8988T (cell line): ENCODE measurements at places on chromosomes 11 and 22.

- no peak for DNase-seq
These were observed 778.4 kb upstream of the FAT3 start for GRCh38 chr11:91446267-91446666.

DNA sequence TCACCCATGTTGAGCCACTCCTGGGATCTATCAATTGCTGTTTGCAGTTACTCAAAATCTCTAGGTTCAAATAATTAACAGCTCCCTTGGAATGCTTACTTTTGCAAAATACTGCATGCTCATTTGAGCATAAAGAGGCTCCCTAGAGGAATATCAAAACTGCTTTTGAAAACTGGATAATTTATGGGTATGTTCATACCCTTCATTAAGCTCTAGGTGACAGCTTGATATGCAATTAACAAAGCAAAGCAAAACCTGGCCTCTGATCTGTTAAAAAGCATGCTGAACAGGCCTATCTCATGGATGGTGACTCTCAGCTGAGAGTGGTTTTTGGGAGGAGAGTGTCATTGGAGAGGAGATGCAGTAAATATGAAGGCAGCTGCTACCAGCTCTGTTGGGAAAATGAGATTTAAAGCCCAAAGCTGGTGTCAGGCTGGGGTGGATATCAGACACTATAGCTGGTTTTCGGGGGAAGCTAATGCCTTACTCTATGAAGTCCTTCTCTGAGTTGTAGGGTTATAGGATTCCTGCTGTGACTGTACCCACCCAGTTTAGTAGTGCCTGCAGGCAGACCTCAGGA lies 110.9 kb downstream of the RASSF10 start:
- DNase-seq, result no peak

GRCh38 chr11:75158696-75159150 lies 7.8 kb downstream of the SLCO2B1 start:
- DNase-seq, result no peak

DNA sequence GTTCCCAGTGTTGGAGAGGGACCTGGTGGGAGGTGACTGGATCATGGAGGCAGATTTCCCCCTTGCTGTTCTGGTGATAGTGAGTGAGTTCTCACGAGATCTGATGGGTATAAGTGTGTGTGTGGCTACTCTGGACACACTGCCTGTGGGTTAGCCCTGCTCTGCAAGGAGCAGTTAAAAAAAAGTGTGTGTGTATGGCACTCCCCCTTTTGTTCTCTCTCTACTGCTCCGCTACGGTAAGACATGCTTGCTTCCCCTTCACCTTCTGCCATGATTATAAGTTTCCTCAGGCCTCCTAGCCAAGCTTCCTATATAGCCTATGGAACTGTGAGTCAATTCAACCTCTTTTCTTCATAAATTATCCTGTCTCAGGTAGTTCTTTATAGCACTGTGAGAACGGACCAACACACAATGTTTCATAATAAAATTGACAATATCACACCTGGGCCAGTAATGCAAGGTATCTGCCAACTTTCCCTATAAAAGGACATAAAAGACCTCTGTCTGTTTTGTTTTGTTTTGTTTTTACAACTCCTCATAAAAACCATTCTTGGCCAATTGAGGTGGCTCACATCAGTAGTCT lies 20.2 kb downstream of the CLTCL1 start:
- DNase-seq, result no peak

DNA sequence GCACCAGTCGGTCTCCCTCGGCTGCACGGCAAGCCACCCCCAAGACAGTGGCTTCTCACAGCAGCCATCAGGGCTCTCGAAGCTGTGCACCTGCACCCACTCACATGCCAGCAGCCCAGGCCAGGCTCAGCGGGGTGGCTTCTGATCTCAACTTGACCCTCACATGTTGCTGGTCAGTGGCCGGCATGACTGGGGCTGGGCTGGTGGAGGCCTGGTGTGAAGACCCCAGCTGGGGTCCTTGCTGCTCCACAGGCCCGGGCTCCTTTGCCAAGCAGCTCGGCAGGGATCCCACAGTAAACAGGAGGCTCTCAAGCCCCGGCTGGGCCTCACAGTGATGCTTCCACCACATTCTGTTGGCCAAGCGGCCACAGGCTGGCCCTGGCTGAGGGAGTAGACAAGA lies 128.2 kb downstream of the BRD1 start:
- no peak for DNase-seq

DNA sequence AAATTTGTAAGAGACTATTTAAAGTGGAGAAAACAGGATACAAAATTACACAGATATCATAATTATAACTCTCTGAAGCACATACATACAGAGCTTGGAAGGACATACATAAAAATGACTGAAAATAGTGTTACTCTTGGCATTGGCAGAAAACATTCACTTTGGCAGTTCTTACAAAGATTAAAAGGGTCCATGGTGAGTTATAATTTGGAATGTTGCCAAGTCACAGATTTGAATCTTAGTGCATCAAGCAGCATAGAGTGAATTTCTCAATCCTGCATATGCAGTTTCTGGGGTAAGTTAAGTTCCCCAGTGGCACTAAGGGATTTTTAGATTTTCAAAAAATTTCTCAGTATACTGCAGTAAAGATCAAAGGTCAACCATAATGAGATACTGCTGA lies 115.9 kb downstream of the CCDC81 start:
- no peak for DNase-seq

DNA sequence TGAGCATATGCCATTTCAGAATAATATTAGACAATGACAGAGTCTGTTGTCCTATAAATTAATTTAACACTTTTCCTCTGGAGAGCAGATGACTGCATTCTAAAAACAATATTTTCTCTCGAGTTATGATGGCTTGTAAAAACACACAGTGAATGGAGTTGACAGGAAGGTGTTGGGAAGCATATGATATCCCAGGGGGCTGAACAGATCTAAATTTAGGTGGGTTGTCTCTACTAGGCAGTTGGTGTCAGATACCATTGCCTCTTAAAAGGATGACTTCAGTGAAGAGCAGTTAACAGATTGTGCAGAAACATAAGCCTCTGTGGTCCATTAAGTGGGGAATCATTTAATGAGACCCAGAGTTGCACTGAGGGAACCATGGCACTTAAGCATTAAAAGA lies 30.7 kb downstream of the SVIP start:
- DNase-seq, result no peak

DNA sequence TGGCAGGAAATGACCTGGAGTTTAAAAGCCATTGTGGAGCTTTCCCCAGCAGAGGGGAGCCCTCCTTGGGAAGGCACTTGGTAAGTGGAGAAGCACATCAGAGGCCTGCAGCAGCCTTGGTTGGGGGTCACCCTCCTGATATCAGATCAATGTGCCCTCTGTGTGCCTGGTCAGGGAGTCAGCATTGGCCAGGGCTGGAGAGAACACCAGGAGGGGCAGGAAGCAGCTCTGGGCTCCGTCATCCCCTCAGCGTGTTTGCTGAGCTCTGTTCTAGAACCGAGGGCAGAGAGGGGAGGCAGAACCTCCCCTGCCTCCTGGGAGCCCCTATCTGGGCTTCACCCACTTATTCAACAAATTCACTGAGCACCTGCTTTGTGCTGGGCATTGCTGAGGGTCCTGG lies 846.0 kb downstream of the TBC1D22A start:
- no peak for DNase-seq

DNA sequence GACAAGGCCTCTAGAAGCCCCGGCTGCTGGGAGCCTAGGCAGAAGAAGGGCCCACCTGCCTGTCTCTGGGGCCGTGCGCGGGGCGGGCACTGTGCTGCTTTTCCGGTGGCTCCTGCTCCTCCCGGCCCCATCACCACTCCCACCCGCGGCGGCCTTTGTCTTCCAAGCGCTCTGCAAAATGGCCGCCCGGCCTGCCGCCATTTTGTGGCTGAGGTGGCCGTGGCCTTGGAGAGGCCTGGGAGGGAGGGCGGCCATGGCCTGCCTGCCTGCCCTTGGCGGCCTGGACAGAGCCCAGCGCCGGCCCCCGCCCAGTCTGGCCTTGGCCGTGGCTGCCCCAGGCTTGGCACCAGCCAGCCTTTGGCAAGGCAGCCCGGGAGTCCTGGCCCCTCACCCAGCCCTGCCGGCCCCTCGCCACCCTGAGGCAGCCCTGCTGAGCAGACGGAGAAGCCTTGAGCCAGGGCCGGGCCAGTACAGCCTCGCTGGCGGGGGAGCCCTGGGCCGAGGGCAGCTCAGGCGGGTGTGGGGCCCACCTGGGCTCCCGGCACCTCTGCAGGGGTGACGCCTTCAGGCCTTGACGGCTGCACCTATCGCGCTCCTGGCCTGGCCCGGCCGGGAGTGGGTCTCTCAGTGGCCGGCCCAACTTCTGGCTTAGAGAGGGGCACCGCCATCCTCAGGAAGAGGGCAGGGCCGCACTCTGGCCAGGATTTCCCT lies 46.0 kb upstream of the PPARA start:
- DNase-seq, result no peak

DNA sequence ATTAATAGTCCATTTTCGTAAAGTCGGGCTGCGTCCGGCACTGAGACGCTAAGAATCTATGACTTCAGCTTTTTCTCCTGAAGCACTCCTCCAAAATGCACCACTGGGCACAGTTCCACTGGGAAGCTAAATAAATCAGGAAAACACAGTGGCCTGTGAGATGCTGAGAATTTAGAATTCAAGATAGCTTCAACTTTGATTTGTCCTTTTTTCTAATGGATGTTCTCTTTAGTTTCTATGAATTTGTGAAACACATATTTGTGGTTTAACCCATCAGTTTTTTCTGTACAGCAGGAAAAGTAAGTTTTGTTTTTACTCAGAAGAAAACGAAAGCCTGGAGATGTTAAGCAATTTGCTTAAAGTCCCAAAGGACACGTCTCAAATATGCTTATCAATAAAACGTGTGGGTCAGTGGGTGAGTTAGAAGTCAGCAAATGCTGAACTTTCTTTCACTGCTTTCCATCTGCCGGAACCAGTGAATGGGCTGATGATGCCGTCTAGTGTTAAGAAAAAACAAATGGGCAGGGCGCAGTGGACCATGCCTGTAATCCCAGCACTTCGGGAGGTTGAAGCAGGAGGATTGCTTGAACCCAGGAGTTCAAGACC lies 40.7 kb upstream of the CLMP start:
- no peak for DNase-seq
